ENCODE measurements at places on chromosomes 7 and 10.

DNA sequence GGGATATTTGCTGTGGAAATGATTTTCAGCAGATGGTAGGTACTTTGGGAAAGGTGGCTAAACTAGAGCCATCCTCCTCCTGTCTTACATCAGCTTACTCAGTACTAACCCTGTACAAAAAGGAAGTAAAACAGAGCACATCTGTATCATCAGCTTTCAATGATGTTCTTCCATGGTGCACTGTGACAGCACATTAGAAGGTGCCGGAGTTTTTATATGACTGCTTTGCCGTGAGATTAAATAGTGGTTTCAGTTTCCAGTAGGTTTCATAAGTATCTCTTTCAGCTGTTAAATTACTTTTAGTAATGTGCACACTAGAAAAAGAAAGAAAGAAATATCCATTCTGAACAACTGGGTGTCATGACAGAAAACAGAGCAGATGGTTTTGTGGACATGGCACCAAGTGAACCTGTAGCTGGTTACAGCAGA lies 86.5 kb downstream of the ARID5B start:
- DNase-seq, result peak; percentile 36

DNA sequence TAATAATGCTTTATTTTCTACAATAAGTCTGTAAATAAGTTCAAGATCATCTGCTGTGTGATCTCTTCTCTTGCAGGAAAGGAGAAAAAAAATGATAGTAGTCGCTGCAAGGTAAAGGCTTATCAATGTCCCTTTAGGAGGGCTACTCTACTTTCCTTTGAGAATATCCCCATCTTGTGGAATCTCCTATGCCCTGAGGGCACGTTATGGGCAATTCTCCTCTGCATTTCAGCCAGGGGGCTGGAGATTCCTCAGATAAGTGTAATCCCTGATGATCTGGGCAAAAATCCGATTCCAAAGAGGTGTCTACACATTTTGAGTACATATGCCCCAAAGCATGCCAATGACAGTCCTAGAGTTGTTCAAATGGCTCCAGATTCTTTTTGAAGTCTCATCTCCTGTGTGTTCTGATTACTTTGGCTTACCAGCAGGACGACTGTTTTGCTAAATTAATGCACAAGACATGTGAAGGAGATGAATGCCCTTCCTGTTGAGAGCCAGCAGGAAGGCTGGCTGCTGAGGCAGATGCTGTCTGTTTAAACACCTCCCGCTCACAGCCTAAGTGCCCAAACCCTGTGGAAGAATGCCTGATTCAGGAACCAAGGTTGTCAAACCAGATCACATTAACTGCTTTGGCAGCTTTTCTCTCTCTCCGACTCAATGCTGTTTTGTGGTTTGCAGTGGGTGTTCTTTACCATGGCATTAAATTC lies 171.2 kb upstream of the COL1A2 start:
- no peak for DNase-seq

DNA sequence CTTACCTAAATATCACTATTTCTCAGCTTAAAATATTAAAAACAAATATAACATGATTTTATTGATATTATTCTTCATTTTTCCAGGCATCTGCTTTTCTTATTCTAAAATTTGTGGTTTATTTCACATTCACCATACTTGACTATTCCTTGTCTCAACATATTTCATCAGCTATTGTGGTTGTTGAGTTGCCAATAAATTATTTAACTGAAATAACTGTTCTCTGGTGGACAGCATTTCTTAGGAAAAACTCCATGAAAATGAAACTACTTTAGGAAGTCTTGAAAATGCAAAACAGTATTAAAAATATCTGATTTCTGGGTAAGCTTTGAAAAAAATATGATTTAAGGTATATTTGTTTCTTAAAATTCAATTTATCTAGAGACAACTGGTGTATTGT lies 122.9 kb upstream of the SEMA3A start:
- no peak for DNase-seq

- no peak for DNase-seq
These were observed 304.5 kb upstream of the NFE2L3 start for GRCh38 chr7:25847336-25848070.

DNA sequence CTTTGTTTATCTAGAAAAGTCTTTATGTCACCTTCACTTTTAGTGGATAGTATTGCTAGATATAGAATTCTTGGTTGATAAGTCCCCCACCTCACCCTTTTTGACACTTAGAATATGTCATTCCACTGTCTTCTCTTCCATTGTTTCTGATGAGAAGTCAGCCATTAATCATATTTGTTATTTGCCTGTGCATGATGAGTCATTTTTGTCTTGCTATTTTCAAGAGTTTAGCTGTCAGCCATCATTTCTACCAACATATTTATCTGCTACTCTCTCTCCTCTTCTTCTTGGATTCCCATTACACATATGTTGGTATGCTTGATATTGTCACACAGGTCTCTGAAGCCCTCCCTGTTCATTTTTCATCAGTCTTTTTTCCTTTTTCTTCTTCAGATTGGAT lies 160.8 kb upstream of the TCF7L2 start:
- no peak for DNase-seq
